Pulmonary artery endothelial cell (primary cell): ENCODE measurements at places on chromosomes 11 and 22.

GRCh38 chr22:32462452-32462851 lies 1.8 kb downstream of the BPIFC start:
- DNase-seq, result no peak

DNA sequence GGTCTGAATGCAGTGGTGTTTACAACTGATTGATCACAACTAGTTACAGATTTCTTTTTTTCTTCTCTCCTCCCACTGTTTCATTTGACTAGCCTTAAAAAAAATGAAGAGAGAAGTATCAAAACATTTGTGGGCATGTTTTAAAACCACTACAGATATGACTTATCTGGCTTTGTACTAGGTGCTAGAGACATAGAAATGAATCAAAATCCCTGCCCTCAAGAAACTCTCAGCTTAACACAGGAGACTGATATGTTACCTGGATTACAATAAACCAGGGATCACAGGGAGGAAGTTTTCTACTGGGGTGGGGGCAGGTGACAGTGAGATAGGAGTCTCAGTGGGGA lies 25.2 kb upstream of the CTR9 start:
- no peak for DNase-seq

GRCh38 chr11:71489311-71490043 lies 36.5 kb downstream of the NADSYN1 start:
- peak; percentile 55 for DNase-seq

DNA sequence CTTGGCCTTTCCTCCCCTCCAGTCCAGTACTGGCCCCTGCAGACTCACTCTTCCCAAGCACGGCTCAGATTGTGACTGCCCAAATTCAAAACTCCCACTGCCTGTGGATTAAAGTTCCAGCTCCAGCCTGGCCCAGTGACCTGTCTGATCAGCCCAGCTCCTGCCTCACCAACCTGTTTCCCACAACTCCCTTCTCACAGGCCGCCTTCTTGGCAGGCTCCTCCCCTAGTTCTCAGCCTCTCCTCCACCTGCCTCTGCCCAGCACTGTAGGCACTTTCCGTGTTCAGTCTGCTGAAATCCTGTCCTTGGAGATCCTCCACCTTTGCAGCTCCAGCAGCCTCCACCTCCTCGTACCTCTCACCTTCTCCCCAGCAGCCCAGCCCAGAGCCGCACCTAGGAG lies 68.6 kb downstream of the MICAL2 start:
- DNase-seq, result no peak

DNA sequence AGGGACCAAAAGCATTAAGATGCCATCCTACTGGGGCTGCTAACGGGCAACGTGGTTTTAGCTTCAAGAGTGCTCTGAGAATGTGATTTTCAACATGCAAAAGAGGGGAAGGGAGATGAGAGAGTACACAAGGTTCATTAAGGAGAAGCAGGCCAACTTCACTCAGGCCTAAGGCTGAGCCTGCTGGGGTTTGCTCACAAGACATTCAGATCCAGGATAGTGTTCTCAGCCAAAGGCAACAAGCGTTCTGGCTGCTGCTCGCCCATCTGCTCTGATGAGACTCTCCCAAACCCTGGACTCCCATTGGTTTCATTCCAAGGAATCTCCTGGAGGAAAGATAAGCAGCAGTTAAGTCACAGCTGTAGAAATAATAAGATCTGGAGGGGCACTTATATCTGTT lies 23.6 kb upstream of the UPB1 start:
- peak; percentile 60 for DNase-seq

DNA sequence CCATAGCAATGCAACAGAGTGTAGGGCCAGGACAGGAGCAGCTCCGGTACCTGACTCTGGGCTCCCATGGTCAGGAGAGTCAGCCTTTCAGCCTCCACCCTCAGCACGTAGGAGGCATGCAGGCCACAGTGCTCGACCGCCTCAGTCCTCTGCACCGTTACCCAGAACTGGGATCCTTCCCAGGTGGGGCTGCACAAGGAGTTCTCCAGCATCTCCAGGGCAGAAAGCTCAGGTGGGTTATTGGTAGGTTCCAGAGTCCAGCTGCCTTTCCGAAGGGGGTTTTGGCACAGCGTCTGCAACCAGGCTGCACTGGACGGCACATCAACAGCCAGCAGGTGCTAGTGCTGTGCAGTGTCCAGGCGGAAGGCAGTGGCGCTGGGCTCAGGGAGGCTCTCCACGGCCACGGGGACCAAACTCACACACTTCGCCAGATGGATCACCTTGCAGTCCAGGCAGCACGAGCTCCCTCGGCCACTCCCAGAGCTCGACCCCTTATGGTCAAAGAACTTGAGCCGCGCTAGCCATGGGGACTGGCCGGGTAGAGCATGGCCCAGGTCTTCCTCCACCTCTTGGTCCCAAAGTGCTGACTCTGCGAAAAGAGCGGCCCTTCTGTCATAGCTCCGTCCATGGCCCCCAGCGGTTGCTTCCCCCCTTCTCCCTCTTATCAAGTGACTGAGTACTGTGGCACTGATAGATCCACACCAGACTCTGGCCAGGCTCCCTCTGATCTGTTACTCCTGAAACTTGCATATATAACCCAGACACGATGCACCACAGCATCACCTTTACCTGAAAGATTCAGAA lies 6.9 kb upstream of the PHOX2A start:
- DNase-seq, result no peak

GRCh38 chr11:110526323-110526722 lies 96.6 kb downstream of the FDX1 start:
- DNase-seq, result no peak

GRCh38 chr22:41181349-41182241 lies 23.5 kb upstream of the L3MBTL2 start:
- peak; percentile 86 for DNase-seq

DNA sequence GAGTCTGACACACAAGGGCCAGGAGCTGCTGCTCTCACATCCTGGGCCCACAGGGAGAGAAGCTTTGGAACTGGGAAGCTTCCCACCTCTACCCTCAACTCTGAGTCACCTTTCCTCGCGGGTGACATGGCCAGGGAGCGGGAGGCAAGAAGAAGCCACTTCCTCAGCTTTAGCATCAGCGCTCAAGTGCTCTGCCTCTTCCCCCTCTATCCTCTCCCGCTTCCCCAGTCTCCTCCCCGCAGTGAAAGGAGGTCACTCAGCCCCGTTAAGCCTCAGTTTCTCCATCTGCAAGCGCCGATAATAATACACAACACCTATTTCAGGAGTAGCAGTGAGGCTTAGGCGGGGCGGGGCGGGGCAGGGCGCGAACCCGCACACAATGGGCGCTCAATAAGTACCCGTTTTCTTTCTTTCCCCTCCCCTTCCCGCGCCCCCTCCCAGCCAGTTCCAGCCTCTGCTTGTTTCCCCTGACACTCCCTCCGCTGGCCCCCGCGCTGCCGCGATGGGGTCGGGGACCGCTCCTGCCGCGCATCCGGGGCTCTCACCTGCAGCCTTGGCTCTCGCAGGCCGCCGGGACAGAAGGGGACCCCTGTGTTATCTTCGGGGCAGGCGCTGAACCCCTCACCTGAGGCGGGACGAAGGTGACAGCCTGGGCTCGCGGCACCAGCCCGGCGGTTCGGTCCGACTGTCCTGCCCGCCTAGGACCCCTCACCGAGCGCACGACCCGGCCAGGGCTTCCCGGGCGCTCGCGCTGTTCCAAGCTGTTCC lies 892 bp downstream of the GDPD5 start:
- no peak for DNase-seq

DNA sequence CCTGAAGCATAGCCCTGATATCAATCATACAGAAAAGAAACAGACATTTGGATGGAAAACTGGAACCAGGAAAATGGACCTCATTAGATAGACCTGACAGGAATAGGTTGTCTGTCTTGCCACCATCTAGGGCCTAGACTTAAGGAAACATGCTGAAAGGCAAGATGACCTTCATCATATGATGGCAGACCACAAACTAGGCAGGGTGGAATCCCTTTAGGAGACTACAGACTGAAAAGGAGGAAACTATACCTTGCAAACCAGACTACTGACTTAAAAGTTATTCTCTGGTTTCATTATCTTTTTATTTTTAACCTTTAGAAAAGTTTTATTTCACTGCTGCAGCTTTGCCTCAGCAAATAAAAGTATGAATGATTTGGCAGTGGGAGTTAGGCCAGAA lies 20.3 kb downstream of the SBF2 start:
- DNase-seq, result no peak

GRCh38 chr11:33062137-33062536 lies 22.8 kb downstream of the TCP11L1 start:
- no peak for DNase-seq

GRCh38 chr22:23058481-23059283 lies 11.6 kb upstream of the GNAZ start:
- DNase-seq, result no peak

DNA sequence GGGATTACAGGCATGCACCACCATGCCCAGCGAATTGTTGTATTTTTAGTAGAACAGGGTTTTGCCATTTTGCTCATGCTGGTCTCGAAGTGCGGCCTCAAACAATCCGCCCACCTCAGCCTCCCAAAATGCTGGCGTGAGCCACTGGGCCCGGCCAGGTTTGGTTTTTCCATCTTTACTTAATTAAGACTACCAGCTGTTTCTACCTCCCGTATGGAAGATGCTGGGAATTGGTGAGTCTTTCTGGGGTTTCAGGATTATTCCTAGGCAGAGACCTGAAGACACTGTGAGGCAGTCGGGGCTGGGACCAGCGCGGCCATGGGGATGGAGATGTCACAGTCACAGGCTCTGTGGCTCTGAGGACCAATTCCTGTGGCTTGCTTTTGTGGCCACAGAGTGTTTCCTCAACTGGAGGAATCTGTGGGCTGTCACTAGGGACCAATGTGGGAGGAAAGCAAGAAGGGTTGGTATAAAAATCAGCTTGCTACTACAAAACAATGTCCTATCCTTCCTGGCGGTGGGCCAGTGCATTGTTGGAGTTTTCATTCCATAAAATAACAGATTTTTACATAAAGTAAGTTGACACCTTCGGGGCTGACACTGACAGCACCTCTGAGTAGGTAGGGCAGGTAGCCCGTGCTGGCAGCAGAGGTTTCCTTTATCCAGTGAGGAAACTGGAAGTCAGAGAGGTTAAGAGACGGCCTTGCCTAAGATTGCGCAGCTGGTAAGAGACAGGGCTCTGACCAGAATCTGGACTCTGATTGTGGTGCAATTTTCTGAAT lies 8.4 kb upstream of the FTH1 start:
- no peak for DNase-seq

- no peak for DNase-seq
These were observed 1.8 kb upstream of the RASD2 start for GRCh38 chr22:35538801-35539321.

- DNase-seq, result no peak
These were observed 59.3 kb downstream of the CELSR1 start for GRCh38 chr22:46478083-46478551.

- DNase-seq, result no peak
These were observed 83.9 kb downstream of the ETS1 start for GRCh38 chr11:128503245-128503991.

DNA sequence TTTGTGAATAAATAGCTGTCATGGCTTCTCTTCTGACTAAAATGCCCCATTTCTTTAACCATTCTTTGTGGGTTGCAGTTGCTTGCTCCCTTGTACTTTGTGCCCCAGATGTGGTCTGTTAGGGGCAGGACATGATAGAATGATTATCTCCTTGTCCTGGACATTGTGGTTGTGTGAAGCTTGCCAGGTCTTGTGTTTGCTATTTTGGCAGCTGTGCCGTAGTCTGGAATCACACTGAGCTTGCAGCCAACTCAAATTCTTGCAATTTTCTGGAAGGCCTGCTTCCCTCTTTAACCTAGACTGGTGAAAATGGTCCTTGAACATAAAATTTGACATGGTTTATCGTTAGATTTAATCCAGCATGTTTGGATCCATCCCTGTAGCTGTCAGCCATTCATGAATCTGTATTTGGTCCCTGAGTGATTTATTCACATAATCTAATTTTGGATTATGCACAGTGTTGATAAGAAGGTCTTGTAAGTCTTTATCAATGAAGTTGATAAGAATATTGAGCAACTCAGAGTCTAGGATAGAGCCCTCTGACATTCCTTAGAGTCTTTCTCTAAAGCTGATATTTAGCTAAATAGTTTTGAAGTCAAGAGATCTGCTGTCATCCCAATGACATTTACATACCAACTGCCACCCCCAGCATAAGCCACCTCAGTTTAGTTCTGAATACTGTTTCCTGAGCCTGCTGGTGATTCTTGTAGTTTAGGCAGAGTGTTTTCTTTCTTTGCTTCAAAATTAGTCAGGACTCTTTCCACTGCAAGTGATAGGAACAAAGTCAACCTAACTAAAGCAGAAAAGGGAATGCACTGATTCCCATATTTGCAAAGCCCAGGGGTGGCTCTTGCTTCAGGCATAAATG lies 9.8 kb downstream of the SPON1 start:
- no peak for DNase-seq

DNA sequence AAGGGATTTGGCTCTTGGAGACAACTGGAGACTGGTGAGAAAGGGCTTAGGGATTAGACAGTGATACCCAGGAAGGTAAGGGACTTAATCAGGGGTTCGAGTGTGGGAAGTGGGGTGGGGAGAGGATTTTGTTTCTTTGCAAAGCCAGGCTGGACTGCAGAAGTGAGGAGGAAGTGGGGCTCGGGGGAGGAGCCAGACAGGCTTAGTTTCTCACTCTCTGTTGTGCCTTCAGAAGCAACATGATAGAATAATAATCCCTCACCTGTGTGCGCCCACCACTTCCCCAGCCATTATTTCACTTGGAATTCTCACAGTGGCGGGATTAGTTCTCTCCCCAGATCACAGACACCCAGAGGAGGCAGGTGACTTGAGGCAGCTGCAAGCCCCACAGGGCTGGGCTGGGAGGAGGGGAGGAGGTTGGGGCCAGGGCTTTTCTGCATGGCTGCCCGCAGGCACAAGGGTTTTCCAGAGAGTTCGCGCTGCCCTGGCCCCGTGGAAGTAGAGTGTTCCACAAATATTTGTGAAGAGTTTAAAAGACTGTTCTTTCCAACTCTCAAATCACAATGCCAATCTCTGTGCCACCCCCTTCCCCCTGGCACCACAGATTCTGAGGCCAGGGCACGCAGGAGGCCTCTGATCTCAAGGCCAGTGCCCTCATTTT lies 4.0 kb upstream of the SEC14L2 start:
- DNase-seq, result no peak

- no peak for DNase-seq
These were observed 4.4 kb upstream of the LINC01488 start for GRCh38 chr11:69477086-69477485.

- DNase-seq, result no peak
These were observed 8.4 kb upstream of the CEP295 start for GRCh38 chr11:93653080-93653479.

DNA sequence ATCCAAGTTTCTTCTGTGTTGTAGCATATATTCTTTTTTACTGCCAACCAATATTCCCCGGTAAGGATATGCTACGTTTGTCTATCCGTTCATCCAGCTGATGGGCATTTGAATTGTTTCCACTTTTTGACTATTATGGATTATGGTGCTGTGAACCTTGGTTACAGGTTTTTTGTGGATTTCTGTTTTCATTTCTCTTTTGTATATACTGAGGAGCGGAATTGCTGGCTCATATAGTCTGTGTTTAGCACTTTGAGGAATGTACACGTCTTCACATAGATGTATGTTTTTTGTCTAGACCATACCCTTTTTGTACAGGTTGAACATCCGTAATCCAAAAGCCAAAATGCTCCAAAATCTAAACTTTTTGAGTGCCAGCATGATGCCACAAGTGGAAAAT lies 23.6 kb downstream of the RCOR2 start:
- no peak for DNase-seq

- no peak for DNase-seq
These were observed 400.0 kb downstream of the LARGE1 start for GRCh38 chr22:33519974-33520903.

GRCh38 chr11:18243783-18244362 lies 4.6 kb downstream of the SAA2 start:
- peak; percentile 20 for DNase-seq

GRCh38 chr22:47059701-47060161 lies 297.3 kb downstream of the TBC1D22A start:
- no peak for DNase-seq
